ENCODE measurements at places on chromosomes 16 and 17.

GRCh38 chr17:79574108-79574507 lies 36.7 kb downstream of the RBFOX3 start:
- H3K36me3 ChIP-seq = no peaks in the 10 kb centered on the region
- no peaks in the 10 kb centered on the region for H3K27me3 ChIP-seq
- no peak for DNase-seq
- H3K4me1 ChIP-seq = no peaks in the 10 kb centered on the region

DNA sequence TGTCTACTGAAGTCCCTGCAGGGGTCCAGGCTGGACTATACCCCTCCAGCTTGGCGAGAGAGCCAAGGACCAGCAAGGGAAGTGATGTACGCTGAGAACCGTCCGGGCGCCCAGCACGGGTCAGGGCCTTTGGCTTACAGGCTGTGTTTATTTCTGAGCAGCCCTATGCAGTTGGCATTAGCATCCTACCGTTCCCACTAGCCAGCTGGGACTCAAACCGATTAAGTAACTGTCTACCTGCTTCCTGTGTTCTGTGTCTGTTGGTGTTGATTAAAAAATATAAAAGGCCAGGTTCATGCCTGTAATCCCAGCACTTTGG lies 73.8 kb downstream of the CMIP start:
- peaks cover 49% of the 10 kb centered on the region for H3K4me1 ChIP-seq
- no peak for DNase-seq
- peaks cover 2% of the 10 kb centered on the region for H3K36me3 ChIP-seq
- no peak overlapping the region for H3K27ac ChIP-seq
- no peak overlapping the region for H3K4me3 ChIP-seq
- H3K27me3 ChIP-seq = no peaks in the 10 kb centered on the region

- H3K4me3 ChIP-seq = no peak overlapping the region
- H3K27me3 ChIP-seq = peaks cover 6% of the 10 kb centered on the region
- no peak for DNase-seq
- H3K4me1 ChIP-seq = peaks cover 15% of the 10 kb centered on the region
- H3K36me3 ChIP-seq = no peaks in the 10 kb centered on the region
Measured at GRCh38 chr16:13994239-13995106, 74.5 kb downstream of the ERCC4 start.

DNA sequence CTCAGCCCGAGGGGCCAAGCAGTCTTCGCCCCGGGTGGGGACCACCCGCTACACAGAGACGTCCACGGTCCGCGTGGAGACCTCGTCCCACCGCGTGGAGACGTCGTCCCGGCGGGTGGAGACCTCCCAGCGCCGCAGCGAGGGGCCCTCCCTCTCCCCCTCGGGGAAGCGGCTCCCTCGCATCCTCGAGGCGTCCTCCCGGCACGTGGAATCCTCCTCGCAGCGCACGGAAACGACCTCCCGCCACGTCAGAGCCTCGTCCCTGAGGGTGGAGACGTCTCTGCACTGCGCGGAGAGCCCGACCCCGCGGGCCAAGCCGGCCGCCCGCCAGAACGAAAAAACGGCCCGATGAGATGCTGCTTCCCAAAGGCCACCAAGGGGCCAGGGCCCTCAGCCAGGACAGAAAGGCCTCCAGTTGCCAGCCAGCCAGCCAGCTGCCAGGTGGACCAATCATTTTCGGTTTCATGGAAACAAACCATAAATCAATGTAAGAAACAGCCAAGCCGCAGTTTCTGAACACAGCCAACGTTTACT lies 424 bp downstream of the C17orf100 start:
- peaks cover 70% of the 10 kb centered on the region for H3K4me1 ChIP-seq
- DNase-seq = peak; percentile 61
- peak overlapping the region; percentile 100 for H3K4me3 ChIP-seq
- H3K36me3 ChIP-seq = peaks cover 27% of the 10 kb centered on the region

GRCh38 chr17:5618476-5618875 lies 34.2 kb upstream of the NLRP1 start:
- no peak overlapping the region for H3K4me3 ChIP-seq
- no peak overlapping the region for H3K27ac ChIP-seq
- peaks cover 35% of the 10 kb centered on the region for H3K27me3 ChIP-seq
- H3K4me1 ChIP-seq = no peaks in the 10 kb centered on the region

DNA sequence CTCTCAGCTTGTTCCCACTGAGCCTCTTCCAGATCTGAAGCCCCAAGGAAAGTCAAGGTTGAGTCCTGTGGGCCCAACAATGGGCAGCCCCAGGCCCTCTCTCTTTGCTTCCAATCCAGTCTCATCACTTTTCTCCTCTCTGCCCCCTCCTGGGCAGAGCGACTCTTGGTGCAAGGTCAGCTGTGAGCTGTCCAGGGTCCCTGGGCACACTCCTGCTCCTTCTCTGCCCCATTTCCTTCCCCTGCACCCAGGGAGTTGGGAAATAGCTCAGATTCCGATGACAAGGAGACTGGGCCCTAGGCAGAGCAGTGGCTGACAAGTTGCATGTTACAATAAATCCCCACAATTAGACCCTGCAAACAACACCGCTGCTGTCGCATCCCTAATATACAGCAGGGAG lies 16.1 kb upstream of the CRHR1 start:
- H3K4me3 ChIP-seq = no peak overlapping the region
- no peak overlapping the region for H3K27ac ChIP-seq
- H3K27me3 ChIP-seq = peaks cover 73% of the 10 kb centered on the region
- no peaks in the 10 kb centered on the region for H3K4me1 ChIP-seq
- DNase-seq = no peak

GRCh38 chr16:59886021-59886420 lies 1151.9 kb upstream of the GOT2 start:
- no peak overlapping the region for H3K4me3 ChIP-seq
- no peaks in the 10 kb centered on the region for H3K27me3 ChIP-seq
- no peak for DNase-seq
- no peak overlapping the region for H3K27ac ChIP-seq

- no peaks in the 10 kb centered on the region for H3K27me3 ChIP-seq
- H3K27ac ChIP-seq = peak overlapping the region; percentile 98
- H3K36me3 ChIP-seq = peaks cover 11% of the 10 kb centered on the region
- peaks cover 43% of the 10 kb centered on the region for H3K4me1 ChIP-seq
Measured at GRCh38 chr17:8436844-8437171, 1.1 kb downstream of the NDEL1 start.

- no peaks in the 10 kb centered on the region for H3K27me3 ChIP-seq
- H3K36me3 ChIP-seq = peaks cover 35% of the 10 kb centered on the region
- H3K4me1 ChIP-seq = peaks cover 61% of the 10 kb centered on the region
- no peak for DNase-seq
- H3K4me3 ChIP-seq = no peak overlapping the region
Measured at GRCh38 chr16:74583926-74584666, 22.8 kb downstream of the GLG1 start.

- H3K27me3 ChIP-seq = no peaks in the 10 kb centered on the region
- H3K27ac ChIP-seq = no peak overlapping the region
Measured at GRCh38 chr17:703081-703875, 11.4 kb downstream of the VPS53 start.

DNA sequence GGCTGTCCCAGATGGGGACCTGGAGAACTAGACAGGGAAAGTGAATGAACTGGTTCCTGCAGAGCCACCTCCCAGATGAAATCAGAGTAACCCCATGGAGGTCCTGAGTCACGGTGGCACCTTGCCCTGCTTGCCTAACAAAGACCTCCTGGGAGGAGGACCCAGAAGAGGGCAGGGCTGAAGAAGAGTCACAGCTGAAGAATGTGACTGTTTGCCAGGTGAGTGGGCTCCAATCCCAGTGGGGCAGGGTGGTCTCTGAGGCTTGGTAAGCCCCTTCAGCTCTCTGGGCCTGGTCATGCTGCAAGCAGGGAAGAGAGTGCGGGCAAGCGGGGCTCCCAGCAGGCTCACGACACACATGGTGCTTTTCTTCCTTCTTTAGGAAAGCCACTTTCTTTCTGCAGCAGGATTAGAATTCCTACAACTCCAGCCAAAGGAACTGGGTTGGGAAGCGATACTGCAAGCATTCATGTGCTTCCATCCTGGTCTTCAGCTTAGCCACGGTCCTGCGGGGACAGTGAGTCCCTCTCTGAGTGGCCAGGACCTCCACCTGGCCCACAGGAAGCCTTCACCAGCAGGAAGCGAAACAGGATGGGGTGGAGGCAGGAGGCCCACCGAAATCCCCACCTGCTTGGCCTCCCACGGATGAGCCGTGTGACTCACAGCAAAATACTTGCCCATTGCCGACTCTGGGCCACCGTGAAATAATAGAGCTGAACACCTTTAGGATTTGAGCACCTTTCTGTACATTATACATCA lies 4.3 kb downstream of the C16orf74 start:
- no peaks in the 10 kb centered on the region for H3K36me3 ChIP-seq
- no peak overlapping the region for H3K4me3 ChIP-seq
- H3K27ac ChIP-seq = no peak overlapping the region
- H3K27me3 ChIP-seq = peaks cover 58% of the 10 kb centered on the region
- no peak for DNase-seq
- peaks cover 9% of the 10 kb centered on the region for H3K4me1 ChIP-seq

GRCh38 chr17:49703557-49704277 lies 4.0 kb downstream of the SLC35B1 start:
- peak; percentile 41 for DNase-seq
- H3K4me3 ChIP-seq = no peak overlapping the region
- H3K27ac ChIP-seq = peak overlapping the region; percentile 30
- H3K4me1 ChIP-seq = peaks cover 44% of the 10 kb centered on the region
- no peaks in the 10 kb centered on the region for H3K27me3 ChIP-seq
- peaks cover 50% of the 10 kb centered on the region for H3K36me3 ChIP-seq

- no peak for DNase-seq
- H3K27ac ChIP-seq = peak overlapping the region; percentile 60
- peaks cover 43% of the 10 kb centered on the region for H3K36me3 ChIP-seq
- no peak overlapping the region for H3K4me3 ChIP-seq
- peaks cover 17% of the 10 kb centered on the region for H3K4me1 ChIP-seq
Measured at GRCh38 chr17:4232168-4232813, 31.5 kb downstream of the ANKFY1 start.

All from activated naive CD4-positive, alpha-beta T cell treated with anti-CD3 and anti-CD28 coated beads, Interleukin-2, amount 10 ng/mL, durations not matched to agents 7 days and 5 days (primary cell).